ENCODE measurements at places on chromosomes 2 and 18. TPM values are rescaled to one million over a fixed set of nuclear protein-coding genes. Genes with fewer than 3 reads are reported as not detected.

RFX8 gene
- 0.60 TPM for total RNA-seq

SERPINB10 gene
- not detected for total RNA-seq

MOGAT1 gene
- total RNA-seq, result not detected

LYG1 gene
- total RNA-seq, result 0.32 TPM

COL6A3 gene
- total RNA-seq, result 2.5 TPM

PROM2 gene
- 0.89 TPM for total RNA-seq

TNS1 gene
- 0.74 TPM for total RNA-seq

FARSB gene
- total RNA-seq, result 46.8 TPM

TEKT4 gene
- not detected for total RNA-seq

NAPG gene
- 20.2 TPM for total RNA-seq

IL37 gene
- total RNA-seq, result not detected

COL3A1 gene
- not detected for total RNA-seq

RNU2-63P gene
- 12.6 TPM for total RNA-seq

ITSN2 gene
- total RNA-seq, result 46.7 TPM

ACKR3 gene
- total RNA-seq, result 0.45 TPM

LYPD6B gene
- not detected for total RNA-seq

CXCR1 gene
- total RNA-seq, result not detected

ANKRD29 gene
- total RNA-seq, result not detected

SPP2 gene
- total RNA-seq, result not detected

All from activated naive CD4-positive, alpha-beta T cell treated with anti-CD3 and anti-CD28 coated beads for 36 hours (primary cell).